AG04450 (cell line): ENCODE measurements at places on chromosomes 16 and 17.

- DNase-seq: no peak
These were observed 203.1 kb downstream of the CBLN1 start for GRCh38 chr16:49078571-49078970.

DNA sequence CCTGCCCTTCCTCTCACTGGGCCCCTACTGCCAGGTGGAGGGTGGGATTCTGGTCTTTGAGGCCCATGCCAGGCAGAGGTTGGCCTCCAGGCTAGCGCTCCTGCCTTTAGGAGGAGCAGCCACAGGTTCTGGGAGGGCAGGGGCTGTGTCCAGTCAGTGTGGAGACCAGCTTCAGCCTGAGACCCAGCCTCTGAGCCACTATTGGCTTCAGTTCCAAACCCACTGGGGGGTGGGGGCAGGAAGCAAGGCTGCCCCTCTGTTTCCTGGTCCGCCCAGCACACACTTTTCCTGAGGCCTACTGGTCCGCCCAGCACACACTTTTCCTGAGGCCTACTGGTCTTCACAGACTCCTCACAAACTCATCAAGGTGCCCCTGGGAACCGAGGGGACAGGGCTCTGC lies 16.4 kb downstream of the SLC5A10 start:
- DNase-seq: no peak

GRCh38 chr16:2350500-2350899 lies 10.0 kb upstream of the ABCA3 start:
- DNase-seq: no peak

DNA sequence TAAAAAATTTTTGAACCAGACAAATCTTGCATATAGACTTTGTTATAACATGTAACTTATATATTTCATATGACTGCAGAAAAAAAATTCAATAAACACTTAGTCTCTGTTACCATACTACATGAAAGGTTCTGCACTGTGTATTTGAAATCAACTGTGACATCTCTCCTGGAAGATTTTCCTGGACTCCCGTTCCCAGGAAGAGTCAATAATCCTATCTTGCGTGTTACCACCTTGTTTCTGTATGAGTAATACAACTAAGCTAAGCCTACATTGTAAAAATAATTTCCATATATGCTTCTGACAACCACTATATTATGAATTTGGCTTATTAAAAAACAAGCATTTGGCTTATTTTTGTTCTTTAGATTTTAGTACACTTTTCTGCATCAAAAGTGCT lies 665.6 kb upstream of the SOX9 start:
- DNase-seq: no peak

DNA sequence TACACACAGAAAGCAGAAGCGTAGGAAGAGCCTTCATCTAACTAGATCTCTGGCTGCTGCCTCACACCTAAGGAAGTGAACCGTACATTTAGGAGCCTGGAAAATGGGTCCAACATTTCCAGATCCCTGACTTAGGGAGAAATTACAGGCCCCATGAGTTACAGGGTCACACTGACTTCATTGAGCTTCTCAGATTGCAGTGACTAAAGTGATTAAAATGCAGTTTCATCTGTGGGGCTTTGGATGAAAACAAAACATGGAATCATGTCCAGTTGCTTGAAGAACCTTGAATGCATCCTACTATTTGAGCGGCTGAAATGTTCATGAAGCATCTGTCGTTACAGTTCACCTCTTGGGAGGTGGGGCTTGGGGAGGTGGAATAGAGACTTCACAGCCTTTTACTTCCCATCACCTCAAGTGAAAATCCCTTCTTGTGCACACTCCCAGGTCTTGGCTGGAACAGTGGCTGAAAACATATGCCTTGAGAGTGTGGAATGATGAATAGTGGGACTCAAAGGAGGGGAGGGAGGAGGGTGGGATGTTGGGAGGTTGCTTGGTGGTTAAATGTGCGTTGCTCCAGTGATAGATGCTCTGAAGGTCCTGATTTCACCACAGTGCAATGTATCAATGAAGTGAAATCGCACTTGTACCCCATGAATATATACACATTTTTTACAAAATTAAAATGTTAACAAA lies 19.7 kb downstream of the TEKT3 start:
- peak; percentile 34 for DNase-seq

DNA sequence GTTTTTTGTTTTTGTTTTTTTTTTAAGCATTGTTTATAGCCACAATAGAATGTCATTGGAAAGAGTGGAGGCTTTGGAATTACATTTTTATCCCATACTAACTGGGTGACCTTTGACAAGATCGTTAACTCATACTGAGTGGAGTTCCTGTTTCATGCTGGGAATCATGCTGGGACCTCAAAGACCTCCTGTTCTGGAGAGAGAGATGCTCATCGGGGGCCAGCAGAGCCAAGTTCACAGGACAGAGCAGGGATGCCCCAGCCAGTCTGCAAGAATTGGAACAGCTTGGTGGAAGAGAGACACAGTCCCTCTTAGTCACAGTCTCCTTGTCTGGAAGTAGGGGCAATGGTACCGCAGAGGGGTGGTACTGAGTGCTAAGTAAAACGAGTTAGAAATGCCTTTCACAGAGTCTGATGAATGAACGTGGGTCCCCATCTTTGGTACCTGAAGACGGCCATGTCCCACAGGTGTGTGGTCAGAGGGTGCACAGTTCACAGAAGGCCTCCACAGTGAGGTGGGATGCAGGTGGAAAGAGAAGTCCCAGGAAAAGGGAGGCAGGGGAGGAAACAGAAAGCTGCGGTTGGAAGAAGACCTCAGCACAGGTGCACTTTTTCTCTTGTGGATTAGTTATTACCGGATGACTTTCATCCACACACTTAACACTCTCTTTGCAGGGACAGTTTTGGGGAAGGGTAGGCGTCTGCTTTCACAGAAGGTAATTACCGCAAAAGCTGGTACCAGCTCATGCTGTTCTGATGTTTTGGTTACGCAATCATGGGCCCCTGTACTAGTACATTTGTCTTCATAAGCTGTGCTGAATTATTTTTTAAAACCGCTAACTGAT lies 147.8 kb downstream of the PRKCA start:
- DNase-seq: no peak

- no peak for DNase-seq
These were observed 13.8 kb downstream of the MLYCD start for GRCh38 chr16:83912519-83913244.
